ENCODE measurements at places on chromosomes 3 and 15.

- DNase-seq: no peak
Measured at GRCh38 chr3:148718982-148719862, 21.5 kb downstream of the AGTR1 start.

DNA sequence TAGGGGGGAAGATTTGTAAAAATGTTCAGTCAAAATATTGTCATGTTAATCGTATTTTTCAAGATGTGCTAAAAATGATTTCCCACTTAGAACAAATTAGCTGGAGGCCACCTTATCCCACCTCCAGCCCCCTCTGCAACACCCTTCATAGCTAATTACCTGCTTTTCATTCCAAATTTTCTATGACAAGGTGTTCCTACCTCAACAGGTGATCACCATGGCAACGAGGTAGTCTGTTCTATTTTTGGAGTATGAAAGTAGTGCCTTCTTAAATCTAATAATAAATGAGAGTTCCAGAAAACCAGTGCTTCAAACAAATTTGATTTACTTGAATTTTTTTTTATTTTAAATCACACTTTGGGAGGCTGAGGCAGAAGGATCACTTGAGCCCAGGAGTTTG is 149.8 kb downstream of the FNDC3B start:
- DNase-seq: no peak

DNA sequence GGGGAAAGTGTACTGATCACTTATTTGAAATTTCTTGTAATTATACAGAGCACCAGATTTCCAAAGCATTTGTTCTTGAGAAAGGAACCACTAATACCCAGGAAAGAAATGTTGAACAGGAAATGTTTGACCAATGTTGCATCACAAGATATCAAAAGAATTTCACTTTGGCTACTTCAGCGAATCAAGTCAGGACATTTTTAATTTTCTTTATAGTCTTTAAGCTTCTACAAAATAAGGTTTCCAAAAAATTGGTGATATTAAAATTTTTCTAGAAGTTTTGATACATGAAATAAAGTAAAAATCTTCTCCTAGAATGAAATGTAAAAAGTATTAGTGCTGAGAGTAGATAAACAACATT is 421.9 kb downstream of the MECOM start:
- DNase-seq: no peak

DNA sequence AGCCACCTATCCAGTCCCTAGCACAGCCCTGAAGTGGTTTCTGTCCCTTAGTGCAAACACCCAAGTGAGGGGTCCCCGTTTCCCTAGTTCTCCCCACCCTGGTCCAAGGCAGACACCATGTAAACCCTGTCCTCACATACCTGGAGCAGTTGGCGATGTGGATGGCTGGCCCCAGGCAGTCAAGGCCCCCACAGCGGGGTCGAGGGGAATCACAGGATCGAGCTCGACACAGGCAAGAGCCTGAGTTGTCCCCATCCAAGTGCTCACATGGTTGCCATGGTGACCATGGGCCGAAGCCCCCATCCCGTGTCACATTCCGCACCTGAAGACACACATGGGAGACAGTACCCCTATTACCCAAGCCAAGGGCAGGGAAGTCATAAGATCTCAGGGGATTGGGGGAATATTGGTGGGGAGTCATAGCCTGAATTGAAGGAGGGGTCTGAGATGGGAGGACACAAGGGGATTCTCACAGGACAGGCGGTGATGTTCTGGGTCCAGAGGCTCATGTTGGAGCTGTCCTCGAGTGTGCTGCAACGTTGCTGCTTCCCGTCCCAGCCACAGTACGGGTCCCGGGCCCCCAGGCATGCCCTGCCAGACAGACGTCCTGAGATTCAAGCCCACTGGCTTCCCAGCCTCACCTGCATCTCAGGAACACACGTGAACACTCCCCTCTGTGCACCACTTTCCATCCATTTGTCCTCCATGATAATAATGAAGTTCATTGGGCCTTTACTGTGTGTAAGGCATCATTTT is 112.1 kb downstream of the SEMA5B start:
- DNase-seq: no peak

DNA sequence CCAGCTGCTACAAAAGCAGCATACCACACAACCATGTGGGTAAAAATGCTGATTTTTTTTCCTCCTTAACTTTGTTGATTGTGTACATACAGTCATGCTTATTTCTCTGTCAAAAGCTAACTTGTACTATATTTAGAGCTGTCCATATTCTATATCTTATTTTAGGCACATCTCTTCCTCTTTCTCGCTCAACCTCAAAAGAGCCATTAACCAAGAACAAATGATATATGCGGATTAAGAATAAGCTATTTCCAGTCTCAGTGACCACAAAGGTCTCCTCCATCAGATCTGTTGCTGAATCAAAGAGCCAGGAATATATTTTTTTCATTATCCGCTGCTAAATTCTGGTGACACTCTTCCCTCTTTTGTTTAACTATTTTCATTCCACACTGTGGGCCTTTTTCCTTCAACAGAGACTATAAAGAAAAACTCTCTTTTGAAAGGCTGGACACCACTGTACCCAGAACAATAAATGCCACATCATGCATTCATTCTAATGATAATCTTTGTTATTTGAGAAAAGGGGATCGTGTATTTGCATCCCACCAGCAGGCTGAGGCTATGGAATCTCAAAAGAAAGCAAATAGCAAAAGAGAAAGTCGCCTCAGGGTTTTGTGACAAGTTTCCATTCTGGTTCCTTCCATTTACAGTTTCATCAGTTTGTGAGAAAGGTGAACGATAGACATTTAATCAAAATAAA is 8.0 kb downstream of the TMEM212 start:
- no peak for DNase-seq

- no peak for DNase-seq
Measured at GRCh38 chr3:114867835-114868503, 279.1 kb downstream of the ZBTB20 start.

DNA sequence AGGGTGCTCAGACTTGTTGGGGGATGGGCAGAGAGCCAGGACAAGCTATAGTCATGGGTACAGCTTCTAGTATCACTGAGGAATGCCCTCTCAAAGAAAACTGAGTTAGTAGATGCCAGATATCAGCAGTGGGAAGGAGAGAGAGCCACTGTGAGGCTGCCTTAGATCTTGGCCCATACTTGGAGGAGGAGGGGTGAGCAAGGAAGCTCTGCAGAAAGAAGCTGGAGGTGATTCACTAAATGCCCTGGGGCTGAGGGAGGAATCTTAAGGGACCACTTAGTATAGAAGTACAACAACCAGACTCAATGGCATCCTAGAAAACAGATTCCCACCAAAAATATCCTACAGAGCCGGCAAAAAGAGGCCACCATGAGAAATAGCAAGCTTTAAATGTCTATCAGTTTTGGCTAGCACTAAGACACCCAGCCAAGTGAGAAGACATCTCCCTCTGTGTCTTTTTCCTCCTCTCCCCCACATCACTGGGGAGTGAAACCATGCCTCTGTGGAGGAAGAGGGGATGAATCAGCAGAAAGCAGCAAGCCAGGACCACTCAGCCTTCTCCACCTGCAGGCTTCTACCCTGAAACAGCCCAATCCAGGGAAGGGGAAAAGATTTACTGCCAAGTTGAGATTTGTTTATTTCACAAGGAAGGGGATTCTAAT is 282.5 kb upstream of the STT3B start:
- no peak for DNase-seq

All from HS-27A (cell line).